Myocyte (in vitro differentiated cells): ENCODE measurements at places on chromosomes 1 and 21. TPM values are rescaled to one million over a fixed set of nuclear protein-coding genes. Genes with fewer than 3 reads are reported as not detected.
A peak's percentile ranks its signal among the peaks of the same experiment; 100 is the strongest.

GRCh38 chr1:22184892-22185612 is 42.2 kb upstream of the WNT4 start:
- DNase-seq = no peak

GRCh38 chr1:21921100-21921875 is 15.8 kb downstream of the HSPG2 start:
- DNase-seq = peak; percentile 70

DNA sequence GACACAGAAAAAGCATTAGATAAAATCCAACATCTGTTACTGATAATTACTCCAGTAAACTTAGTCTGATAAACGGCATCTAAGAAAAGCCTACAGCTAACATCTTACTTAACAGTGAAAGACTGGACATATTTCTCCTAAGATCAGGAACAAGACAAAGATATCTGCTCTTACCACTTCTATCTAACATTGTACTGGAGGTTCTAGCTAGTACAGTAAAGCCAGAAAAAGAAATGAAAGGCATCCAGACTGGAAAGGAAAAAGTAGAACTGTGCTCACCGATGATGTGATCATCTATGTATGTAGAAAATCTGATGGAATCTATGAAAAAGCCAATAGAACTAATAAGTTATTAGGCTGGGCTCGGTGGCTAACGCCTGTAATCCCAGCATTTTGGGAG is 21.7 kb downstream of the NEXN start:
- no peak for DNase-seq

DNA sequence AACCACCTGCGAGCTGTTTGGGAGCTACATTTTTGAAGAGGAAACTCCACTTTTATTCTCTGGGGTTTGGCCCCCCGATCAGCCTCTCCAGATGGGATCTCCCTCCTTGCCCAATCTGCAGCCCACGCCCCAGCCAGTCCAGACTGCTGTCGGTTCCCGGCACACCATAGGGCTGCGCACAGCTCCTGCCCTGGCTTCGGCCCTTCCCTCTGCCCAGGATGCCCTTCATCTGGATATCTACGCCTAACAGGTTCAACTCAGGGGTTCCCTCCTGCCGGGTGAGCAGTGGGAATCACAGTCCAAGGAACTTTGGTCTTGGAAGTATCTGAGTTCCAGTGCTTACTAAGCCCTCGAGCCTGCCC is 135.3 kb downstream of the KAZN start:
- no peak for DNase-seq

Gene SERPINC1
- not detected in 2 replicates for total RNA-seq

Gene CITED4
- 4.9 and 5.0 TPM in 2 replicates for total RNA-seq

Gene NUF2
- total RNA-seq = 0.27 TPM in 1 of 2 replicates, not detected in the other
